Effector memory CD4-positive, alpha-beta T cell (primary cell): ENCODE measurements at places on chromosomes 4 and X.

DNA sequence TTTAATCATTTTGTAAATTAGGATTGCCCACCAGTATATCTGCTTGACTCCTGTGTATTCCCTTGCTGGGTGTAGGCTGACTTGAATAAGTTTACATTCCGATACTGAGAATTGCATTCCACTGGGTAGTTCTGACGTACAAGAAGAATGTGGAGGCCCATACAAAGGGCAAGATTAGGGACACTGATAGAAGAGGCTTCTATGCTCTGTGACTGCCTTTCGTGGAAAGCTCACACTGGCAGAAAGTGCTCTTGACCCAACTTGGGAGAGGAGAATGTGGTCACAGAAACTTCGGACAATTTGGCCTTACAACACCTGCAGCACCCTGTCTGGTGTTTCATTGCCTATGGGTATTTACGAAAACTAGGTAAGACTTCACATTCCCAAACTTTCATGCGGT is 126.3 kb downstream of the RAPGEF2 start:
- no peaks in the 10 kb centered on the region for H3K27me3 ChIP-seq
- no peak for DNase-seq
- H3K4me3 ChIP-seq = no peak overlapping the region
- H3K4me1 ChIP-seq = no peaks in the 10 kb centered on the region
- no peak overlapping the region for H3K27ac ChIP-seq

DNA sequence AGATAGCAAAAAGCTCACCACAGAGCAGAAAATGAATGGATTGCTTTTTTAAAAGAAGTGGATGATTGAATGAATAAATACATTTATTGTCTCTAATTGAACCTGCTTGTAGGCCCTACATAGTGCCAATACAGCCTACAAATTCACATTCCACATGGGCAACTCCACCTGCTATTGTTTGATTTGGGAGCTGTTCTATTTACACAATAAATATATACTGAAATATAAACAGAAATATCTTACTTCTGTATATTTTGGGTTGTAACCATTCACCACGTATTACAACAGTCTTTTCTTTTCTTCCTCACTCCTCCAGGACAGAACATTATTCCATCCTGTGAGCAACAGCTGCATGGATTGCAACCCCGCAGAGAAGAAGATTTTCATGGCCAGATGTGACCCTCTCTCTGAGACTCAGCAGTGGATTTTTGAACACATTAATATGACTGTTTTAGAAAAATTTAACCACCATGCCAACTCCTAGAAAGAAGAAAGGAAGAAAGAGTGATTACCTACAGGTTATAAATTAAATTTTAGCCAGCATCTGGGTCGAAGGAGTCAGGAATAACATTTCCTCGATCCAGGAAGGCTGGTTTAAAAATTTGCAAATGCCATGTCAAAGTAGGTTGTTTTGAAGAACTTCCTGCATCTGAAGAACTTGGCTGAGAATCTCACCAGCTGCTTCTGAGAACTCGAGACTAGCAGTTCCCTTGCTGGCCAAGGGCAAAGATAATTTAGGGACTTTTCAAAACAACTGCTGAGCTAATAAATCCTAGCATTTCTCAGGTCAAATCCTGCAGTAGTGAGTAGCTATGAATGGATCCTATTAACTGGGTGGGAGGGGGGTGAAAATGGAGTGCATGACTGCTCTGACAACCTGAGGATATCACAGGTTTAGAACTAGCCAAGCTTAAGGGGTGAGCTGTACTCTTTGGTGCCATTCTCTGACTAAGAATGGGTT is 128.7 kb upstream of the GALNT7 start:
- no peak overlapping the region for H3K4me3 ChIP-seq
- no peak overlapping the region for H3K27ac ChIP-seq
- no peak for DNase-seq
- no peaks in the 10 kb centered on the region for H3K27me3 ChIP-seq
- H3K36me3 ChIP-seq = no peaks in the 10 kb centered on the region

GRCh38 chrX:85828771-85829170 is 218.6 kb downstream of the CHM start:
- H3K4me1 ChIP-seq = no peaks in the 10 kb centered on the region
- no peaks in the 10 kb centered on the region for H3K36me3 ChIP-seq
- no peak overlapping the region for H3K4me3 ChIP-seq
- H3K27me3 ChIP-seq = no peaks in the 10 kb centered on the region
- no peak for DNase-seq

- no peak overlapping the region for H3K27ac ChIP-seq
- H3K36me3 ChIP-seq = no peaks in the 10 kb centered on the region
- no peak overlapping the region for H3K4me3 ChIP-seq
These were observed 21.1 kb downstream of the PLP1 start for GRCh38 chrX:103797691-103798090.

GRCh38 chr4:147367891-147368290 is 113.0 kb upstream of the EDNRA start:
- H3K27me3 ChIP-seq = no peaks in the 10 kb centered on the region
- no peak overlapping the region for H3K27ac ChIP-seq
- no peak overlapping the region for H3K4me3 ChIP-seq
- H3K4me1 ChIP-seq = no peaks in the 10 kb centered on the region
- no peaks in the 10 kb centered on the region for H3K36me3 ChIP-seq

DNA sequence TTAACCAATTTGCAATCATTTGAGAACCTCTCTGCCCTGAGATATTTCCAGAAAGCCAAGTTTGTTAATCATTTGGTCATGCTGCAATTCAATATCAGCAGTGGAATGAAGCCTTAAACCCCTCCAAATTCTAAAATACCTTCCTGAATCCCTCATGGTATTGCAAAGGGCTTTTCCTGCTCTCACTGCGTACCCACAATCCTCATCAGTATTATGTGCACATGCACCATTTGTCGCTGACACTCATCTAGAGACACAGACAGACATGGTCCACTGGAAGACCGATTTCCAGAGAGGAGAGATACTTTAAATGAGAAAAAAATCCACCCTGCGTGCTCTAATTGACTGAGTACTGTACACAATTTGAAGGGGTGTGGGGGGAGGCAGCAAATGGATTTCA is 104.4 kb downstream of the GPC3 start:
- no peaks in the 10 kb centered on the region for H3K27me3 ChIP-seq
- H3K27ac ChIP-seq = no peak overlapping the region
- H3K4me3 ChIP-seq = no peak overlapping the region
- no peak for DNase-seq
- no peaks in the 10 kb centered on the region for H3K36me3 ChIP-seq

GRCh38 chr4:40594261-40595178 is 35.1 kb downstream of the RBM47 start:
- H3K27me3 ChIP-seq = no peaks in the 10 kb centered on the region
- no peaks in the 10 kb centered on the region for H3K4me1 ChIP-seq
- no peak for DNase-seq
- no peak overlapping the region for H3K4me3 ChIP-seq
- no peaks in the 10 kb centered on the region for H3K36me3 ChIP-seq

GRCh38 chr4:84948056-84948455 is 18.4 kb downstream of the WDFY3 start:
- no peak overlapping the region for H3K27ac ChIP-seq
- H3K27me3 ChIP-seq = no peaks in the 10 kb centered on the region
- H3K36me3 ChIP-seq = no peaks in the 10 kb centered on the region
- DNase-seq = no peak
- H3K4me3 ChIP-seq = no peak overlapping the region

DNA sequence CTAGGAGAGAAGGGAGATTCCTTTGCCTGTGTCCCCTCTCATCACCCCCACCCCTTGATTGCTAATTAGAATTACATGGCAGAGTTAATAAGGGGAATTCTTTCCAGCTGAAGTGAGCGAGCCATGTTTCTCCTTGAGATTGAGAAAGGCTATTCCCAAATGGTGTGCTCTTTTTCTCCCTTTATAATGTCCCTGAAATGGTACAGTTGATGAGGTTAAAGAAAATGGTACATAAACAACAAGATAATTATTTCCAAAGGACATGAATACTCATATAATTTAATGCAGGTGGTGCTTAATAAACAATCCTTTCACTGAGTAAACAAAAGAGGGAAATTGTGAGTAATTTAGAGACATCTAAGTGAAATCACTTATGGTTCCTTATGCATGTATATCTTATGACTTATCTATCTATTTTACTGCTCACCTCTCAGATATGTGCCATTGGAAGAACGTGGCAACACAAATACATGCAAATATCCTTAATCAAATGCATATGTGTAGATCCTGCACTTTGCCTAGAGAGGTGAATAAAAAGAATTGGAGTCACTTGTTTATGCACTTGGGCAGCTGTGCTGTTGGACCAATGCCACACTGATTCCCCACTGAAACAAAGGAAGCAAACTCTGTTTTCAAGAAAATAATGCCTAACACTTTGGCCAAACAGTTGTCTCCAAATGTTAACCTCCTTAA is 106.6 kb upstream of the WDR44 start:
- no peak overlapping the region for H3K4me3 ChIP-seq
- no peak overlapping the region for H3K27ac ChIP-seq
- H3K27me3 ChIP-seq = no peaks in the 10 kb centered on the region
- H3K36me3 ChIP-seq = no peaks in the 10 kb centered on the region

- H3K4me3 ChIP-seq = no peak overlapping the region
- H3K27me3 ChIP-seq = no peaks in the 10 kb centered on the region
- no peak for DNase-seq
- H3K4me1 ChIP-seq = no peaks in the 10 kb centered on the region
These were observed 150.5 kb upstream of the WDR1 start for GRCh38 chr4:10267066-10267465.

- H3K4me1 ChIP-seq = peaks cover 16% of the 10 kb centered on the region
- no peaks in the 10 kb centered on the region for H3K27me3 ChIP-seq
- no peak for DNase-seq
- no peak overlapping the region for H3K4me3 ChIP-seq
- no peak overlapping the region for H3K27ac ChIP-seq
These were observed 136.6 kb downstream of the FBXW7 start for GRCh38 chr4:152399246-152399645.

GRCh38 chrX:65203545-65203944 is 227.3 kb upstream of the ZC4H2 start:
- no peaks in the 10 kb centered on the region for H3K27me3 ChIP-seq
- H3K27ac ChIP-seq = no peak overlapping the region
- no peak for DNase-seq
- no peaks in the 10 kb centered on the region for H3K4me1 ChIP-seq
- H3K36me3 ChIP-seq = no peaks in the 10 kb centered on the region

DNA sequence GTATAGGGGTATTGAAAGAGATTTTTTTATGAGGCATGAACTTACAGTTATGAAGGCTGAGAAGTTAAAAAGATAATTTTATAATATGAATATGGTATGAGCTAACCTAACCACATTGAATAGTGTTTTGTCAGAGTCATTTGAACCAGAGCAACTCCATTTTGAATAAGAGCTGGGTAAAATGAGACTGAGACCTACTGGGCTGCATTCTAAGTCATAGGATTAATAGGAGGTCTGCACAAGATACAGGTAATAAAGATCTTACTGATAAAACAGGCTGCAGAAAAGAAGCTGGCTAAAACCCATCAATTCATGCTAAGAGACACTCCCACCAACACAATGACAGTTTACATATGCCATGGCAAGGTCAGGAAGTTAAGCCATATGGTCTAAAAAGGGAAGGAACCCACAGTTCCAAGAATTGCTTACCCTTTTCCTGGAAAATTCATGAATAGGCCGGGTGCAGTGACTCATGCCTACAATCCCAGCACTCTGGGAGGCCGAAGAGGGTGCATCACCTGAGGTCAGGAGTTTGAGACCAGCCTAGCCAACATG is 209.2 kb downstream of the TECRL start:
- no peak overlapping the region for H3K4me3 ChIP-seq
- no peaks in the 10 kb centered on the region for H3K36me3 ChIP-seq
- H3K4me1 ChIP-seq = no peaks in the 10 kb centered on the region
- no peak for DNase-seq

DNA sequence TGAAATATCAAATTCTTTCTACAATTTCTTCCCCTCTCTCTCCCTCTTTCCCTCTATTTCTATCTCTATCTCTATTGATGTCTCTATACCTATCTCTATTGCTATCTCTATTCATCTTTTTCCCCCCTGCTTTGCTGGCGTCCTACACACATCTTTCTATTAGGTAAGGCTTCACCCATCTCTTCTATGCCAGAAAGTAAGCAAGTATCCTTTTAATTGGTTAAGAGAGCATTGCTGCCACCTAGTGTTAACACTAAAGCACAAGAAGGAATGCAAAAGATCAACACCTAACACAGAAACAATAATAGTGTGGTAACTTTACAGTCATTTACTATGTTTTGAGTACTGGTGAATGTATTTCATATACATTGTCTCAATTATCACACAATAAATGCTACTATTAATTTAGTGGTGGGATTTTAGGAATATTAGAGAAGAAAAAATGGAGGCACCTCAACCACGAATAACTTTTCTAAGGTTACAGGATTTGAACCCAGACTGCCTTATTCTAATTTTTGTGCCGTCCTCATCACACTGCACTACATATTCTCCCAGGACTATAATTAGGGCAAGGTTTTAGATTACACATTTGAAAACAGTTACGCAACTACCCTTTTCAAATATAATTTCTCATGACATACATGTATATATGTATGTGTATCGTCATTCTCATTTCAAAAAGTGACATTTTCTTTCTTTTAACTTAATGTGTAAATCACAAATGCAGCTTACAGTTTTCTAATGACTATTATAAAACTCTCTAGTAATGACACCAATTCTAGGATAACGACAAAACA is 3.7 kb upstream of the C4orf36 start:
- no peak overlapping the region for H3K4me3 ChIP-seq
- H3K27me3 ChIP-seq = no peaks in the 10 kb centered on the region
- no peak for DNase-seq
- no peak overlapping the region for H3K27ac ChIP-seq

DNA sequence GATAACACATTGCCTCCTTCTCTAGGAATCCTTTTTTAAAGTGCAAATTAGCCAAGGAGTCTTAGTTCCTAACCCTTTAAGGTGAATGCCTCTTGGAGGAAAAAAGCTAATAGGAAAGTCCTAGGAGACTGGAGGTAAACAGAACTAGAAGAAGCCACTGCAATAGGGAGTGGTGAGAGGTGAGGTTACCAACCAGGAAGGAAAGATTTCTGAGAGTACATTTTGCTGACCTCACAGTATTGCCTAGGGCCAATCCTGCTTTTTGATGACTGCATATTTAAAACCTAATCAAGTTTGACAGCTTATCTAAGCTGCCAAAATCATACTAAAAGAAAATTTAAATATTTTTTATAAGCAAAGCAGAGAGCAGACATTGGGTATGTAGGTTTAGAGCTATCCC is 7.3 kb upstream of the CUL4B start:
- no peaks in the 10 kb centered on the region for H3K36me3 ChIP-seq
- no peaks in the 10 kb centered on the region for H3K4me1 ChIP-seq
- DNase-seq = no peak
- H3K4me3 ChIP-seq = no peak overlapping the region
- no peak overlapping the region for H3K27ac ChIP-seq

DNA sequence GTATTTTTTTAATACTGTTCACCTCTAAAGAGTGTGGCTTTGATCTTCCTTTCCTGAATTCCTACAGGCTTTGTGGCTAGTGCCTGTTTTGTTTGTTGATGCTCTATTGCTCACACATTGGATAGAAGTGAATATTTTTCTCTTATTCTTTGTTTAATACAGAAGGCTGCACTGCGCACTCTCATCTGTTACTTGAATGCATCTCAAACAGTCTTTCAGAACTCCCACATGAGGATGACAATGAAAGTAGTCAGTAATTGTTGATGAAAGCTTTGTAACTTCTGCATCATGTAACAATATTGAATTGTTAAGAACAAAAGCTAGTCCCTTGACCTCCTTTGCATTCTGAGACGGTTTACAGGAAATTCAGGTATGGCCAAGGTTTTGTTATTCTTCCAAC is 29.1 kb upstream of the GALNT7 start:
- no peaks in the 10 kb centered on the region for H3K4me1 ChIP-seq
- no peak overlapping the region for H3K4me3 ChIP-seq
- DNase-seq = no peak
- H3K27ac ChIP-seq = no peak overlapping the region
